ENCODE measurements at places on chromosomes 12 and 14.

- peak; percentile 54 for DNase-seq
Measured at GRCh38 chr14:93115821-93116675, at the start of gene ITPK1. Gene ITPK1 (minus strand): TSS chr14:93115925. CDS start chr14:93115163, 762 bp downstream.

- no peak for DNase-seq
Measured at GRCh38 chr12:115572440-115572839, 705.1 kb downstream of the MED13L start.

GRCh38 chr14:90539496-90539775, 142.6 kb downstream of the CALM1 start:
- no peak for DNase-seq

- no peak for DNase-seq
Measured at GRCh38 chr14:55874785-55875184, 243.4 kb upstream of the PELI2 start.

Measured in stimulated activated CD8-positive, alpha-beta memory T cell treated with anti-CD3 and anti-CD28 coated beads, Interleukin-15, amount 100 ng/mL, for 48 hours (primary cell).